ENCODE measurements at places on chromosomes 1 and 21. TPM values are rescaled to one million over a fixed set of nuclear protein-coding genes. Genes with fewer than 3 reads are reported as not detected.
A peak's percentile ranks its signal among the peaks of the same experiment; 100 is the strongest.

DNA sequence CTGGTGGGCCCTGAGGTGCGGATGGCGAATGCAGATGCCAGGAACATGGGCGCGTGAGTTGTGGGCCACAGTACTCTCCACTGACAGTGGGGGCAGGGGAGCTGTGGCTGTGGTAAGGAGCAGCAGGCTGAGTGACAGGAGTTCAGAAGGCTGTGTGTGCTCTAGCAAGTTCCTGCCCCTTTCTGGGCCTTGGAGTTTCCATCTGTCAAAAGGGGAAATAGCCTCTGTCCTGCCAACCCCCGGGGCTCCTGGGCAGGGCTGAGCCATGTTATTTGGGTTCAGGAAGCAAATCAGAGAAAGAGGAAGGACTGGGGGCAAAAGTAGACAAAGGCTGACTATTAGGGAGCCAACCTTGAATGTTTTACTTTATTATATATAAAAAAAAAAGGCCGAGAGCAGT is 19.5 kb upstream of the MFN2 start:
- H3K4me1 ChIP-seq, result peaks cover 9% of the 10 kb centered on the region
- peaks cover 17% of the 10 kb centered on the region for H3K36me3 ChIP-seq
- no peak for DNase-seq
- no peak overlapping the region for H3K27ac ChIP-seq

DNA sequence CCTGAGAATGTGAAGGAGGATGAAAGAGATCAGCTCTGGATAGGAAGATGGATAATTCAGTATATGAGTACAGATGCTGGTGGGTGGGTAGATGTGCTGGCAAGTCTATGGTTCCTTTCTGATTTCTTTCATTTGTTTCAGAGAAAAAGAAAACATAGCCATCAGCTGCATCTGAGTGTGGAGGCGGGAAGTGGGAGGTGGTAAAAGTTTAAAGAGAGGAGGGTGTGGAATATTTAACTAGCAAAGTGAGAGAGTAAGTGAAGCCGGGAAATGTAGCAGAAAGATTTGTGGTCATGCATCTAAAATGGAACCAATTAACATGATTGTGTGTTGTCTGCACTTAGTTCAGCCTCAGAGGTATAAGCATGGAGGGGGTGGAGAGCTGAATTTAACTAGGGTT is 16.4 kb downstream of the RPE65 start:
- no peak overlapping the region for H3K27ac ChIP-seq
- no peaks in the 10 kb centered on the region for H3K4me1 ChIP-seq
- no peaks in the 10 kb centered on the region for H3K36me3 ChIP-seq
- DNase-seq, result no peak

- no peaks in the 10 kb centered on the region for H3K27me3 ChIP-seq
- no peaks in the 10 kb centered on the region for H3K36me3 ChIP-seq
- H3K4me3 ChIP-seq, result peak overlapping the region; percentile 4
- peak overlapping the region; percentile 47 for H3K27ac ChIP-seq
- peaks cover 24% of the 10 kb centered on the region for H3K4me1 ChIP-seq
- no peak for DNase-seq
Measured at GRCh38 chr1:240465531-240465940, 146.4 kb downstream of the GREM2 start.

- DNase-seq, result no peak
- peaks cover 6% of the 10 kb centered on the region for H3K36me3 ChIP-seq
- H3K4me1 ChIP-seq, result peaks cover 5% of the 10 kb centered on the region
- H3K27me3 ChIP-seq, result peaks cover 2% of the 10 kb centered on the region
Measured at GRCh38 chr1:65230731-65231481, 78.4 kb upstream of the DNAJC6 start.

- no peak overlapping the region for H3K4me3 ChIP-seq
- H3K27ac ChIP-seq, result no peak overlapping the region
- H3K4me1 ChIP-seq, result peaks cover 45% of the 10 kb centered on the region
- no peak for DNase-seq
- no peaks in the 10 kb centered on the region for H3K36me3 ChIP-seq
Measured at GRCh38 chr1:62306065-62306464, 13.2 kb downstream of the KANK4 start.

The ESRRG gene
- total RNA-seq, result 12.7 TPM
